ENCODE measurements at places on chromosomes 5 and 9.

- DNase-seq, result peak; percentile 93
These were observed 9.3 kb downstream of the PRR7 start for GRCh38 chr5:177455661-177456590.

DNA sequence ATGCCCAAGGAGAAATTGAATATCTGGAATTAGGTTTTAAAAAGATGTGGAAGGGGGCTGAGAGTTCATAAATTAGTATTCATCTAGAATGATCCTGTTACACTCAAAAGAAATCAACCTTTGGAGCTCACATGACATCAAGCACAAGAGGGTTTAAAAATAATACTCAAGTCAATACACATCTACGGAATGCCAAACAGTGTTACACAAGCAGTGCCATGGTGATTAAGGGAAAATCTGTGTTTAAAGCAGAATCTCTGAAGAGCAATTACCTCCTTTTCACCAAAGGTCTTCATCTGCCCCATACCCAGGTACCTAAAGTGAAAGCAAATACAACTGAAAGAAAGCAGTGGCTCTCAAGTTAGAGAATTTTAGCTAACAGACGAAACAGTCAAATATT, 261.6 kb downstream of the NFIB start:
- no peak for DNase-seq

GRCh38 chr5:126363658-126364057, 59.6 kb upstream of the GRAMD2B start:
- DNase-seq, result no peak

DNA sequence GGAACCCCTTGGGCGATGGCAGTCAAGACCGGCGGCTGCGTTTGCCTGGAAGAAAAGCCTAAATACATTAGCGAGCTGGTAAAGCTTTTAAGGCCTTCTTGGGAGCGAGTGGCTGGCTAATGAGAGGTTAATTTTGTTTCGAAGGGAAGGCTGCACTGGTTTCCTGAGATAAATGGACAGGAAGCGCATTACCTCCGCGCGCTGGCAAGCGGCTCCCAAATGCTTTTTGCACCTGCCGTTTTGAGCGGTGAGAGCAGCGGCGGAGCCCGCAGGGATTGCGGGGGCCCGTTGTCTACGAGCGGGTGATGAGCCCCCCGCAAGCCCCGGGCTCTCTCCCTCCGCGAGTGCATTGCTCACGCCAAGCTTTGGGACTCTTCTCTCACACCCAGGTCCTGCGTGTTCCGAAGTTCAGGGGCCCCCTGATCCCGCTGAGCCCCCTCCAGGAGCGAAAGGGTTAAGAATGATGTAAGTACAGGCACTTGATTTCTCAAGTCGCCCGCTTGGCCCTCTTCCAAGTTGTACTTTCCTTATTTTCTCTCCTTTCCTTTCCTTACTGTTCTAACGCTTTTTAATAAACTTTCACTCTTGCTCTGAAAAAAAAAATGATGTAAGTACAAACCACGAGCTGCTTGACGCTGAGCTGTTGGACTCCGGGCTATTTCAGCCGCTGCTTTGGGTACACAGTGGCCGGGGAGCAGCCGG, 3.1 kb upstream of the RGMB start:
- no peak for DNase-seq

GRCh38 chr9:109098171-109098959, 21.4 kb downstream of the TMEM245 start:
- DNase-seq, result no peak

- DNase-seq, result no peak
These were observed 77.8 kb downstream of the C9orf153 start for GRCh38 chr9:86181379-86182315.

GRCh38 chr5:155091768-155092717, 78.5 kb downstream of the KIF4B start:
- DNase-seq, result no peak
